ENCODE measurements at places on chromosomes 11 and 22.

DNA sequence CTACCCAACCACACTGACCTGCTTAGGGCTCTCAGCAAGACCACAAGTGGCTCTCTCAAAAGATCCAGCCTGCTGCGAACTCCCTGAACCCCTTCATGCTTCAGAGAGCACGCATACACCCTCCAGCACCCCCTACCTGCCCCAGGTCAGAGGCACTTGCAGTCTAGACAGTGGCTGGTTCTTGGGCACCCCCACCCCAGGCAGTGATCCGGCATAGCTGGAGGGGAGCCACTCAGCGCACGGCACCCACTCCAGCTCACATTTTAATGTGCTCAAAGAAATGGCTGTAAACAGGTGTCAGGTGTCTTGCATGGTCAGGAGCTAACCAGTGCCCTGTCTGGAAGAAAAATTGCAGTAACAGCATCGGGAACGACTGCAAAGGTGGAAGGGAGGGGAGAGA, 140.8 kb downstream of the PKNOX2 start:
- DNase-seq: peak; percentile 50

GRCh38 chr11:14331476-14332136, 27.4 kb downstream of the RRAS2 start:
- no peak for DNase-seq

GRCh38 chr11:102110761-102111010, 439 bp downstream of the YAP1 start:
- DNase-seq: no peak

DNA sequence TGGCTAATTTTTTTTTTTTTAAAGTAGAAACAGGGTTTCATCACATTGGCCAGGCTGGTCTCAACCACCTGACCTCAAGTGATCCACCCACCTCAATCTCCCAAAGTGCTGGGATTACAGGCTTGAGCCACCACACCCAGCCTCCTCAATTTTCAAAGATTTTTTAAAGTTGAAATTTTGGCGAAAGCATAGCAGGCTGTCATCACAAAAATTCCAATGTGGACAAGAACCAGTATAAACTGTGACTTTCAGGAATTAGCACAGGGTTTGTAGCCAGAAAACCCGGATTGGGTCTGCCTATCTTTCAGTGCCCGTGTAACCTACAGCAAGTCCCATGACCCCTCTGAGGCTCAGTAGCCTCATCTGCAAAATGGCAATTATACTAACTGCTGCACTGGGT, 80.2 kb downstream of the SGSM3 start:
- no peak for DNase-seq

GRCh38 chr11:114775875-114776621, 97.7 kb downstream of the NXPE2 start:
- peak; percentile 18 for DNase-seq

DNA sequence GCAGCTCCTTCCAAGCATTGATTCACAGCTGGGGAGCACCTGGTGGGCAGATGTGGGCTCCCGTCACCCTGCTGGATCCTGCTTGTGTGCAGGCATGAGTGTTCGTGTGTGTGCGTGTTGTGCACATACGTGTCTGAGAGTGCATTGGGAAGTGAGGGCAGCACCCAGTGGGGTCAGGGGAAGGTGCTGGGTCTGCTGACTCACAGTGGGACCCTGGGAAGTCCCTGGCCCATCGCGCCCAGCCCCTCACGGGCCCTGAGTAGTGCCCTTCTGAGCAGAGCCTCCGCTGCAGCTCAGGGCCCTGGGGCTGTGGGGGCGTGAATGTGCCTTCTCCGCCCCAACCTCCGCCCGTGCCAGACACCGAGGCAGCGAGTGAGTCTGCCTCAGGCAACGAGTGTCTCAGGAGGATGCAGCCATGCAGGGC, 36.8 kb downstream of the WNT11 start:
- DNase-seq: no peak

DNA sequence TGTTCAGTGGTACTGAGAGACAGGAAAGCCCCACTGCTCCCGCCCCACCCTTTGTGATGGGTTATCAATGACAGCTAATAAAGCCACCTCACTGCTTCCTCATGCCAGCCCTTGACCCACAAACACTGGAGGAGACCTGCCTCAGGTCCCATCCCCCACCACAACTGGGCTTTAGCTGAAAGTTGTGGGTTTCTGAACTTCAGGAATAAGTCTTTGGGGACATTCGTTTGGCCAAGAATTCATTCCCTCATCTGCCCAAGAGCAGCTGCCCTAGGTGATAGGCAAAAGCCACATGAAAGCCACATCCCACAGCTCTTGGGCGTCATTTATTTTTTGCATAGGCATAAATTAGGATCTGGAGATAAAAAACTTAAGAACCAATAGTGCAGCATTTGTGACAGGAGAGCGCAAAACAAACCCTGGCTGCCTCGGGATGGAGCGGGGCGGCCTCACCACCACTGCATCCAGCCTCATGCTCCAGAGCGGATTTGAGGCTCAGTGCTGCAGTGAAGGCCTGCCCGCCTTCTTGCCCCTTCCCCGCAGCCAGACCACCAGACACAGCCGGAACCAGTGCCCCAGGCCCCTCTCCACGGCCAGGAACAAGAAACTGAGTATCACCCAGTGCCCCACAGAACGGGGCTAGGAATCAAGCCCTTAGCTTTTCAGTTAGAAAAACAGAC, 21.2 kb downstream of the SUN2 start:
- DNase-seq: no peak

- DNase-seq: no peak
Measured at GRCh38 chr22:45516163-45516562, 13.5 kb downstream of the FBLN1 start.

- peak; percentile 29 for DNase-seq
Measured at GRCh38 chr22:30296833-30297232, 7.5 kb upstream of the CASTOR1 start.

DNA sequence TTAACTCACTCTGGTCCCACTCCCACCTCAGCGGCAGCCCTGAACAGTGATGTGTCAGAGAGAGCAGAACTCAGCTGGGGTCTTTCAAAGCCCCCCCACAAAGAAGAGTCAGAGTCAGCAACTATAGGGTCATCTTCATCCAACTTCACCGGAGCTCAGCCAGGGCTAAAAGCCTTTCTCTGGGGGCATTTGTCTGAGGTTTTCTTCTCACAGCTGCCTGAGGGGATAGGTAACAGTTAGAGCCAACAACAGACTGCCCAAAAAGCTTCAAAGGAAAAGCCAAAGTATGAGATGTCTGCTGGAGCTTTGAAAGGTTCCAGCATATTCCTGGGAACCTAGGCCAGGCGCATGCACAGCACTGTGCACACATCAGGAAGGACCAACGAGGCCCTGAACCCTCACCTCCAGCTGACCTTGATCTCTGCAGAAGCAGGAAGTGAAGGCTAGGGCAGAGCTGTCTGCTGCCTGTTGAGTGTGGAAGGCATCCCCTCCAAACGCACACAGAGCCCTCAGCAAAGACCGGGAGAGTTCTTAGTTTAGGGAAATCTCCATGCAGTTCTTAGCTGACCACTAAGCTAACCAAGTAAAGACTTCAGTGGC, 28.1 kb upstream of the COMT start:
- no peak for DNase-seq

- no peak for DNase-seq
Measured at GRCh38 chr22:37378642-37379058, 48.6 kb downstream of the ELFN2 start.

DNA sequence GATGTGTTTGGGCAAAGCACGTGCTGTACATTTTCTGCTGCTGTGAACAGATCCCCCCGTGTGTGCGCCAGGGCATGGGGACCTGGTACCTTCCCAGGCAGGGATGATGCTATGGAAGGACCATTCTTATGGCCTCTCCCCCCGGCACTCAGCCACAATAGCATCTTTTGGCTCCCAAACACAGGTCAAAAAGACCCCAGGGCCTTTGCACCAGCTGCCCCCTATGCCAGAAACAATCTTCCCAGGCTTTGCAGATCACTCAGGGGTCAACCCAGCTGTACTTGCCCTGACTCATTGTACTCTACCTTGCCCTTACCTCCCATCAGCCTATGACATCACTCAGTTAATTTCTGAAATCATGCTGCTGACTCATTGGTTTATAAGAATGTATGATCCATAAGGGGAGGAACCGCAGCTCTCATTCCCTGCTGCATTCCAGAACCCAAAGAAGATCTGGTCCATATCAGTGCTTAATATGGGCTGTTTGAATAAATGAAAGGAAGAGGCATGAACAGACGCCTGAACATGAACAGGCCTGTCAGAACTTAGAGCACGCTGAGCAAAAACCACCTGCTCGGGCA, 100.7 kb downstream of the CELSR1 start:
- DNase-seq: no peak

- DNase-seq: no peak
Measured at GRCh38 chr11:107951155-107951554, 22.9 kb downstream of the RAB39A start.

- peak; percentile 42 for DNase-seq
Measured at GRCh38 chr11:11502263-11502861, 119.4 kb downstream of the GALNT18 start.

GRCh38 chr11:30568931-30569330, 17.2 kb downstream of the MPPED2 start:
- DNase-seq: peak; percentile 45

DNA sequence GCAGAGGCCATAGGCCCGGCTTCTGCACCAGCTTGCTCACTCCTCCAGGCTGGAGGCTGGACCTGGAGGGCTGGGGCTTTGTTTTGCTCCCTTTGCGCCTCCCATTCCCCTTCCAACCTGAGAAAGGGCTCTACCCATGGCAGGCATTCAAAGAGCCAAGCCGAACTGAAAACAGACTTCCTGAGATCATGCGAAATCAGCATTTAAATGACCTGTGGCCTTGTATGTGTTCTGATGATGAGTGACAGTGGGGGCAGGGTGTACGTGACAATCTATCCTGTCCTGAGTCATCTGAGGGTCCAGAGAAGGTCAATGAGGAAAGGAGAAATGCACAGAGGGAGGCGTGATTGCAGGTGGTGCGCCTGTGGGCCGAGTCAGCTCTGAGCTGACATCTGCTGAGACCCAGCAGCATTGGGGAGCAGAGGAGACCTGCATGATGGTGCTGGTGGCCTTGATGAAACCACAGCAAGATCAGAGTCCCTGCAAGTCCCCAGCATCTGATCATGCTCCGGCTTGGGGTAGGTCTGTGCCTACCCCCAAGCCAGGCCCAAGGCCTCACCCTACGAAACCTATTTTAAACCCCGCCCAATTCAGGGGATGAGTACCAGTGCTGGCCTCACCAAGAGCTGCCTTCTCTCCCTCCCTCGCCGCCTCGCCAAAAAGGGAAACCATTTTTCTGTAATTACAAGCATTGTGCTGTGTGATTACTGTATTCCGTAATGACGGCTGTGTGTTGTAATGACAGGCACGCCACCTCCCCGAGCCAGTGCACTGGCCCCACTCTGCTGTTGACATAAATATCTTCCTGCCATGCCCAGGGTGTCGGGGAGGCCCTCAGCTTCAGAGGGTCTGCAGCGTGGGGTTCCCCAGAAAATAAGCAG, 95.2 kb upstream of the ANO1 start:
- no peak for DNase-seq

DNA sequence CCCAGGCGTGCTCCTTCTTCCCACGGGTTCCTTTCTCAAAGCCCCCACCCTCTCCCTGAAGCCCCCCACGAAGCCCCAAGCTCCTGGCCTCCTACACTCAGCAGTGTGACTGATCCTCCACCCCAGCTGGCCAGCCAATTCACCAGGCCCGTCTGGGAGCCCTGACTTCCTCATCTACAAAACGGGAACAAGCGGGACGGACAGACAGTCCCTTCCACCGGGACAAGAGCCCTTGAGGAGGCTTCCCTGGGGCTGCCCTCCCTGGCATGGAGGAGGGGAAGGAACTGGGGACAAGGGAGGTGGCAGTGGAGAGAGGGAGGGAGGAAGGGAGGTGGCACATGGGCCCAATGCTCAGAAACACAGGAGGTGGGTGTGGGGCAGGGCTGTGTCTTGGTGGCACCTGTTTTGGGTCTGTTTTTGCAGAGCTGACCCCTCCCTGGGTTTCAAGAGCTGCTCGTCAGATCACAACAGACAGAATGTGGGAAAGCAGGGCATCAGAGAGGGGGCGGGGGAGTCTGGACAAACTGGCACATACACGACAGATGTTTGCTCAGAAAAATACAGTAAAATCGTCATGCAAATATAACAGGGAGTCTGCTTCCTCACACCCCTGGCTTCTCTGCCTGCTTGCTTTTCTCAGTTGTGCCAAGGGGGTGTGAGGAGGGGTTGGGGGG, 56.8 kb downstream of the ELFN2 start:
- no peak for DNase-seq

DNA sequence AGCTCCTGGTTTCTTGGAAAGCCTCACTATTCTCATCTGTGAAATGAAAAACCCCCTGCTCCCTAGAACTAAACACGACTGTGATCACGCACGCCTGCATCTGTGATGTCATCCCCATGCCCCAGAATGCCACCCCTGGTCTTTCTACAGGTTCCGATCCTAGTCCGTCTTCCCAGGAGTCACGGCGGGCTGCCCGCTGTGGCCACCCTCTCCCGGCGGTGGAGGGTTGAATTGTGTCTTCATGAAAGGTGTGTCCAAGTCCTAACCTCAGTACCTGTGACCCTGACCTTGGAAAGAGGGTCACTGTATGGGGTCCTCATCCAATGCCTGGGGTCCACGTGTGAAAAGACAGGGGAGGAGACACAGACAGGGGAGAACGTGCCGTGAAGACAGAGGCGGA, 14.4 kb downstream of the OSBPL5 start:
- no peak for DNase-seq

- DNase-seq: no peak
Measured at GRCh38 chr11:122815900-122816299, 22.4 kb upstream of the CRTAM start.

DNA sequence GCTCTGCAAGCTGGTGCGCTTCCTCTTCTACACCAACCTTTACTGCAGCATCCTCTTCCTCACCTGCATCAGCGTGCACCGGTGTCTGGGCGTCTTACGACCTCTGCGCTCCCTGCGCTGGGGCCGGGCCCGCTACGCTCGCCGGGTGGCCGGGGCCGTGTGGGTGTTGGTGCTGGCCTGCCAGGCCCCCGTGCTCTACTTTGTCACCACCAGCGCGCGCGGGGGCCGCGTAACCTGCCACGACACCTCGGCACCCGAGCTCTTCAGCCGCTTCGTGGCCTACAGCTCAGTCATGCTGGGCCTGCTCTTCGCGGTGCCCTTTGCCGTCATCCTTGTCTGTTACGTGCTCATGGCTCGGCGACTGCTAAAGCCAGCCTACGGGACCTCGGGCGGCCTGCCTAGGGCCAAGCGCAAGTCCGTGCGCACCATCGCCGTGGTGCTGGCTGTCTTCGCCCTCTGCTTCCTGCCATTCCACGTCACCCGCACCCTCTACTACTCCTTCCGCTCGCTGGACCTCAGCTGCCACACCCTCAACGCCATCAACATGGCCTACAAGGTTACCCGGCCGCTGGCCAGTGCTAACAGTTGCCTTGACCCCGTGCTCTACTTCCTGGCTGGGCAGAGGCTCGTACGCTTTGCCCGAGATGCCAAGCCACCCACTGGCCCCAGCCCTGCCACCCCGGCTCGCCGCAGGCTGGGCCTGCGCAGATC, 16.5 kb downstream of the P2RY2 start:
- DNase-seq: no peak

DNA sequence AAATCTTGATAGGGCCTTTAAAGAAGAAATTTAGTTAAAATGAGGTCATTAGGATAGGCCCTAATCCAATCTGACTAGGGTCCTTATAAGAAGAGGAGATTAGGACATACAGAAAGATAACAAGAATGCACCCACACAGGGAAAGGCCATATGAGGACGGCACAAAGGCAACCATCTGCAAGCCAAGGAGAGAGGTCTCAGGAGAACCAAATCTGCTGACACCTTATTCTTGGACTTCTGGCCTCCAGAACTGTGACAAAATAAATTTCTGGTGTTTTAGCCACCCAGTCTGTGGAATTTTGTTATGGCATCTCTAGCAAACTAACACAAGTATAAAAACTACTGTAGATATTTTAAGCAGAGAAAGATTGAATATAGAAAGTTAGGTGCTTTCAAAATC, 28.6 kb downstream of the ADM start:
- DNase-seq: no peak

Measured in lung (tissue), 17 donors.